ENCODE measurements at places on chromosomes 12 and 14. TPM values are rescaled to one million over a fixed set of nuclear protein-coding genes. Genes with fewer than 3 reads are reported as not detected.
A peak's percentile ranks its signal among the peaks of the same experiment; 100 is the strongest.

The TPH2 gene
- total RNA-seq = not detected

The DPPA3 gene
- not detected for total RNA-seq

The AQP5 gene
- total RNA-seq = not detected

The KSR2 gene
- total RNA-seq = 0.29 TPM

The GALNT8 gene
- total RNA-seq = 0.55 TPM

The DNAJC22 gene
- total RNA-seq = 1.6 TPM

- peak; percentile 82 for DNase-seq
These were observed 5.3 kb upstream of the HNF1A start for GRCh38 chr12:120972870-120973543.

DNA sequence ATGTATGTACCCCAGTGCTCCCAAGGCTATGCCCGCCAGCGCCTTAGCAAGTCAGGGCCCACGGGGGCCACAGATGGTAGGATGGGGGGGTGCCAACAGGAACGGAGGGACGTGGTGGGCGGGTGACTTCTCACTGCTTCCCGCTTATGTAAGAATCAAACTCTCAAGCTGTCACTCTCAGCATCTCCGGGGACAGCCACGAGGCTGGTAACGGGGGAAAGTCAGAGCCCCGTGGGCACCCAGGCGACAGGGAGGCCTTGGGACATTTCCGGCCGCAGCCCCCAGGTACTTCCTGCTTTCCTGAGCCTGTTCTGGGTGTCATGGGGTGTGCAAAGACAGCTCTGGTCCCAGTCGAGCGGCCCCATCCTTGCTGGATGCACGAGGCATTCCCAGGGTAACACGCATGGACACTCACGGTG is 59.3 kb downstream of the TESC start:
- DNase-seq = no peak

- no peak for DNase-seq
These were observed 15.8 kb upstream of the VPS33A start for GRCh38 chr12:122282061-122282460.

DNA sequence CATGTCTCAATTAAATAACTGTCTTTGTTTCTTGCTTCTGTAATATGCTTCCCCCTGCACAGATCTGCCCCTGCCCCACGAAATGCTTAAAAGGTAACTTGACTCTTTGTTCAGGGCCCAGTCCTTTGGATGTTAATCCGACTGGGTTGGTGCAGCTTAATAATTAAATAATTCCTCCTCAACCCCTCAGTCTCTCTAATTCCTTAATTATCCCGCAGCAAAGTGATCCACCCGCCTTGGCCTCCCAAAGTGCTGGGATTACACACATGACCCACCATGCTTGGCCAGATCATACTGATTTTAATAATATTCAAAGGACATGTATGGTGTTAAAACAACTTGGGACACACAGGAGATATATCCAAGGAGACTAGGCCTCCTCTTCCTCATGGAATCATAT is 18.2 kb upstream of the ANAPC7 start:
- DNase-seq = no peak

DNA sequence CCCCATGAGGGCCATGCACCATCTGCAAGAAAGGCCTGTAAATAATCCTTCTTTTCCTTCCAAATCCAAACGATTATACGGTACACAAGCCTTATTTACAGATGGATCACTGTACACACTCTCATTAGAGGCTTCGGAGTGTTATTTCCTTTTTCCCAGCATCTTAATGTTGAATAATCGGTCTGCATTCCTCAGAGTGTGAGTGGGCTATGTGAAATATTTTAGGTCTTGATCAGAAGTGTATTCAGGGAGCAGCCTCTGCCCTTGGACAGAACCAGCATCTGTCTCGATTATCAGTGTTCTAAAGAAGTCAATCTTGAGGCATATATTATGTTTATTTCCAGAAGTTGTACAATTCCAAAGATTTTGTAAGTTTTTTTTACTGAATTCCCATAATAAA is 340.6 kb downstream of the SEC23A start:
- DNase-seq = no peak

GRCh38 chr14:89165189-89166181 is 251.5 kb downstream of the FOXN3 start:
- no peak for DNase-seq

- peak; percentile 83 for DNase-seq
These were observed 20.6 kb upstream of the PYGL start for GRCh38 chr14:50964683-50965390.
